AG04449 (cell line): ENCODE measurements at places on chromosomes 12 and 14.
A peak's percentile ranks its signal among the peaks of the same experiment; 100 is the strongest.

DNA sequence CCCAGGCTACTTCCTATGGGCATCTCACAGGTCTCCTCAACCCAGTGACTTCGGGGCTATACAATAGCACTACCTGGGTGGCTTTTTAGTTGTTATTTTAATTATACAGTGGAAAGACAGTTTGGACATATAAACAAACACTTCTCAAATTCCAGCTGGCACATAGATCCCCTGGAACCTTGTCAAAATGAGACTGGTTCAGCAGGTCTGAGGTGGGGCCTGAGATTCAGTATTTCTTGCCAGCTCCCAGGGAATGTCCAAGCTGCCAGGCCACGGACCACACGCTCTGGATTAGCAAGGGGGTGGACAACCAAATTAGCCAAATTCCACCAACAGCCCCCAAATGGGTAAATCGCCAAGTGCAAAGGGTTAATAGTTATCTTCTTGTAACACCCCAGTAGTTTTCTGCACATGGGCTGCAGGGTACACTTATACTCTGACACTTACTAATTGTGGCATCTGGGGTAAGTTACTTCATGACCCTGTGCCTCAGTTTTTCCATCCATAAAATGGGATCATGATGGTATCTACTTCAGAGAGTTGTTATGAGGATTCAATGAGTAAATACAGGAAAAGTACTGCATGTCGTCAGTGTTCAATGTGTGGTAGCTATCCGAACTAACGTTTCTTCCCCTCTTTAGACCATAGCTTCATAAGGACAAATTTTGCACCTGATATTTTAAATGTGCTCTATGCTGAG is 789.4 kb upstream of the TBX3 start:
- DNase-seq: no peak

- no peak for DNase-seq
These were observed 28.5 kb downstream of the CFL2 start for GRCh38 chr14:34685819-34686428.

- DNase-seq: no peak
These were observed 3.1 kb upstream of the SSH1 start for GRCh38 chr12:108860443-108860842.

- no peak for DNase-seq
These were observed 5.5 kb downstream of the UBE3B start for GRCh38 chr12:109482894-109483293.

GRCh38 chr12:84911271-84912197 is 1.1 kb downstream of the SLC6A15 start:
- DNase-seq: no peak

- DNase-seq: peak; percentile 59
These were observed 127.5 kb downstream of the TMX1 start for GRCh38 chr14:51367600-51367931.

DNA sequence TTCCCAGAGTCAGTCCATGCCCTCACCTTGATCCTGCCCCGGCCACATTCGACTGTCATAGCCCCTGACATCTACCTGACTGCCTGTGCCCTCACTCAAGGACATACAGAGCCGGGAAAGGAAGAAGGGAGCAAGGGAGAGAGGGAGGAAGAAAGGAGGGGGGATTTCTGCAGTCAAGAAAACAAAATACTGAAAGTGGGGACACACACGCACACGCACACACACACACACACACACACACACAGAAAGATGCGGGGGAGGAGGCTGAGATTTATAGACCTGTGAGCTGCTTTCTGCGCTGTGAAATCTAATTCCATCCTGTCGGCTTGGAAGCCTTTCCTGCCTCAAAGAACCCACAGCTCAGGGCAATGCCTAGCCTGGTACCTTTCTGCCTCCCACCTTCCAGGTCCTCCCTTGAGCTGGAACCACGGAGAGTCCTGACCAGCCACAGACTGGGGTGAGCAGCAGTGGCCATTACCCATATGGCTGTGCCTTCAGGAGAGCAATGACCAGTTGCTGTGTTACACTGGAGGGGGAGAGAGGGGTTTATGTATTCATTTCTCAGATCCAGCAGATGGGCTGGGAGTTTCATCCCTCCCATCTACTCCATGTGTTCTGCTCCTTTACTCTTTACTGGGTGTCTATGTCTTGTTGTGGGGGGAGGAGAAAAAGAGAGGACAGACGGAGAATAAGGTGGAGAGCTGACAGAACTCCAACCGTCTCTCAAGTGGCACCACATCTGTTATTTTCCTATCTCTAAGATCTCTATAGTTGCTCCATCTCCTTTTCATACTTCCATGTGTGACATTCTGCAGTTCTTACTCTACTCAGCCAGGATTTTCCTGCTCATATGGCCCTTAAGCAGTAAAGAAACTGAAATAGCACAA is 12.9 kb downstream of the C14orf93 start:
- DNase-seq: no peak

GRCh38 chr14:32588448-32589320 is 259.6 kb downstream of the AKAP6 start:
- DNase-seq: no peak

DNA sequence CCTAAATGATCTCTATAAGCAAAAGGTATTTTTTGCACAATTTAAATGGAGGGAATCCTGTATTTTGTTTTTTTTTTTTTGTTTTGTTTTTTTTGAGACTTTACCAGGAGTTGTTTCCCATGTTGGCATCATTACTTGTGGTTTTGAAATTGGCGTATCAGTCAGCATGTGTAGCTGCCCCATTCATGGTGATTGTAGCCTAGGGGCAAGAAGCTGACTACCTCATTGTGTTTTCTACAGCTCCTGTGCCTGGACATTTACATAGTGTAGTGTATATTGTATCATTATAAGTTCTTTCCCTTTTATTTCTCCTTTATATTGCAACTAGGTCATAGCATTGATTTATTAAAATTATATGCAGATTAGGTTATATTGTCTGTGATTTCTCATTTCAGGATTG is 24.5 kb downstream of the SAMD4A start:
- no peak for DNase-seq

DNA sequence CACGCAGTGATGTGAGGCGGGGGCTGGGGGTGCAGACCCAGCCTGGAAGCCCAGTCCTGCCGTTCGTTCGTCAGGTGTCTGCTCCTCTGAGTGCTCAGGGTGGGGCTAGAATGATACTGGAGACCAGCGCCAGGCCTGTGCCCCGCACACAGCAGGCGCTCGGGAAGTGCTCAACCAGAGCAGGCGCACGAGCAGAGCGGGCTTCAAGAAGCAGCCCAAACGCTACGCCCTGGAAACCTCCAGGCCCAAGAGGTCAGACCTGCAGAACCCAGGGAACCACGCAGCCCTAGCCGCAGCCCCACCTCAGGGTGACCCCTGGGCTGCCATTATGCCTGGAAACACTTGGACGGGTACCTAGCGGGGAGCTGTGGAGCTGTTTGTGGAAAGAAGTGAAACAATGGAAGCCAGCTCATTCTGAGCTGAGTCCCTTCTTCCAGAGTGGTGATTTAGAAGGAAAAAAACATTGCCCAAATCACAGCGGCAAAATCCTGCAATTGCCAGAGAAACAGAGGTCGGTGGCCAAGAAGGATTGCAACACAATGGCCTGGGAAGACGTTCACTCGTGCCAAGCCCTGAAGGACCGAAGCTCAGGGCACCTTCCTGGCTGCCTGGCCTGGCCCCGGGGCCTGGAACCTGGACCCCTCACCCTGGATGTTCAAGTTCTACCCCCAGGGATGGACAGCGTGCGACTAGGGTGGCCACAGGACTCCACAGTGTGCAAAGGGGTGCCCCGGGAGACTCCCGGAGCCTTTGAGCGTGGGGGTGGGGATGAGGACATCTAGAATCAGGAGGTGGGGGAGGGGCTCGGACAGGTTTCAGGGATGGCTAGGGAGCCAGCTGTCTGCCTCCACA is 40.4 kb upstream of the DIO3 start:
- DNase-seq: no peak

DNA sequence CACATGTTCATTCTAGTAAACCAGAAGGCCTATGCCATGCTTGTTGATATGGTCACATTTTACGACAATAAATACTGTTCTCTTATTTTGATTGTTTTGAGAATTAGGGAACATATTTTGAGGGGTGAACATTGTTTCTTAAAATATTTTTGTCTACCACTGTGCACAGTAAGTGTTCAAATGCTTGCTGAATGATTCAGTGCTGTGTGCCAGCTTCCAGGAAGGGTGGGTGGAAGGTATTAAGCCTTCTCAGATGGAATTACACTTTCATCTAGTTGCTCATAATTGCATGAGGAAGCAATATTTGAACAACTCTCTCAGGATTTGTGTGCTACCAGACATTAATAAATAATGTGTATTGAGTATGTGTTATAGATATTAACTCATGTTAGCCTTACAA is 15.5 kb upstream of the TMX1 start:
- no peak for DNase-seq

- DNase-seq: no peak
These were observed 2.9 kb upstream of the SRGAP1 start for GRCh38 chr12:63841571-63841970.

- peak; percentile 12 for DNase-seq
These were observed 27.0 kb upstream of the ESRRB start for GRCh38 chr14:76348898-76349297.

GRCh38 chr14:56131865-56132833 is 13.9 kb downstream of the PELI2 start:
- no peak for DNase-seq

- no peak for DNase-seq
These were observed 467 bp upstream of the JAG2 start for GRCh38 chr14:105168979-105169507.

DNA sequence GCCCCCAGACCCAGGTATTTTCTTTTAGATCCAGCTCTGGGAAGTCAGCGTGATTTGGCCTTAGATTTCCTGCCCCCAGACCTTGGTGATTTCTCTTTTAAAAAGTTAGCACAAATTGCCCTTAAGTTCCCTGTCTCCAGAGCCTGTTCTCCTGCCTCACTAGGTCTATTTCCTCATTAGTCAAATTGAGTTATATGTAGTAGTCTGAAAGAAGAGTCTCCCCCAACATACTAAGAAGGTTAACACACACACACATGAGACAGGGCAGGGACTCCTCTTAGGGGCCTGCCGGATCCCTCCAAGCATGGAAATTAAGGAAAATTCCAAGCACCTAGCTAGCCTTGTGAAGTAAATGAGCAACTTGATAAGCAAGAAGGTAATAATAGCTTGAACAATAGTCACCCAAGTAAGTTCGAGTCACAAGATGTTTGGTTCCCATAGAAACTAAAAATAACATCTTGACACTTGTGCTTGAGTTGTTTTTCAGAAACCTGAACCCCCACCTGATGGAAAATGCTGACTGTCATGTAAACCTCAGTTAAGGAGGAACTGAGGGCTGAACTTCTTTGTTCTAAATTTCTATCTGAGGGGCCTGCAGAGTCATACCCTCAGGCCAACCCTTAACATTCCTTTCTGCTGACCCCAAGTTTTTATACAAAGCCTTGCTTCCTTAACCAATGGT is 51.6 kb downstream of the CAND1 start:
- DNase-seq: no peak

- no peak for DNase-seq
These were observed 5.6 kb upstream of the GCH1 start for GRCh38 chr14:54908190-54908589.

DNA sequence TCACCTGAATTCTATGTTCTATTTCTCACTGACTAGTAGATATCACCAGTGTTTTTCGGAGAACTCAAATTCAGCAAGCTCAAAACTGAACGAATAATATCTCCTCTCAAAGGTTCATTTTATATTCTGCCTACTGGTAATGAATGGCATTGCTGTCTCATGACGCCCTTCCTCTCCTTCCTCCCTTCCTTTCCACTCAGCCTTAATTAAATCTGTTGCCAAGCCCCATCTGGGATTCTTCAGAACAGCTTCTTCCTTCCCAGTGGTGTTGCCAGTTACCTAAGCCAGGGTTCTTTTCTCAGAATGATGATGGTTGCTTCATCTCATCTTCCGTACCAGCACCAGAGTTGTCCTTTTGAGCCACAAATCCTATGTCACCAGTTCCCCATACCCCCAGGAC is 143.2 kb downstream of the SYNE2 start:
- DNase-seq: no peak

GRCh38 chr12:49054524-49054923 is 6.1 kb downstream of the KMT2D start:
- no peak for DNase-seq

- no peak for DNase-seq
These were observed 1.2 kb upstream of the CEP170B start for GRCh38 chr14:104863923-104864266.

GRCh38 chr14:96272777-96273473 is 16.9 kb downstream of the BDKRB1 start:
- no peak for DNase-seq

GRCh38 chr14:65225299-65226159 is 123.2 kb upstream of the MAX start:
- no peak for DNase-seq

DNA sequence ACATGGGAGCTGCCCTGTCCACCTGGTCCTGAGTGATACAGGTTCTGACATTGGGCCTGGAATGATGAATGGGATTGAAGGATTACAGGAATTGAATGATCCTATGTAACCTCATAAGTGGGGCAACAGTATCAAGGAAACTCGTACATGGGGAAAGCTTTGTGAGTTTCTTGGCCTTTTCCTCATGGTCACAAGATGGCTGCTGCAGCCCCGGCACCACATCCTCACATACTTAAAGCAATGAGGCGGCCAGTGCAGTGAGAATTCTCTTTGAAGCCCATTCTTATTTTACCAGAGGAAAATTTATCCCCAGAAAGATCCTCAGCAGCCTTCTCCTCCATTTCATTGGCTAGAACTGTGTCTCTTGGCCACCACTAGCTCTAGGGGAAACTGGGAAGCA is 91.9 kb downstream of the AACS start:
- DNase-seq: no peak

DNA sequence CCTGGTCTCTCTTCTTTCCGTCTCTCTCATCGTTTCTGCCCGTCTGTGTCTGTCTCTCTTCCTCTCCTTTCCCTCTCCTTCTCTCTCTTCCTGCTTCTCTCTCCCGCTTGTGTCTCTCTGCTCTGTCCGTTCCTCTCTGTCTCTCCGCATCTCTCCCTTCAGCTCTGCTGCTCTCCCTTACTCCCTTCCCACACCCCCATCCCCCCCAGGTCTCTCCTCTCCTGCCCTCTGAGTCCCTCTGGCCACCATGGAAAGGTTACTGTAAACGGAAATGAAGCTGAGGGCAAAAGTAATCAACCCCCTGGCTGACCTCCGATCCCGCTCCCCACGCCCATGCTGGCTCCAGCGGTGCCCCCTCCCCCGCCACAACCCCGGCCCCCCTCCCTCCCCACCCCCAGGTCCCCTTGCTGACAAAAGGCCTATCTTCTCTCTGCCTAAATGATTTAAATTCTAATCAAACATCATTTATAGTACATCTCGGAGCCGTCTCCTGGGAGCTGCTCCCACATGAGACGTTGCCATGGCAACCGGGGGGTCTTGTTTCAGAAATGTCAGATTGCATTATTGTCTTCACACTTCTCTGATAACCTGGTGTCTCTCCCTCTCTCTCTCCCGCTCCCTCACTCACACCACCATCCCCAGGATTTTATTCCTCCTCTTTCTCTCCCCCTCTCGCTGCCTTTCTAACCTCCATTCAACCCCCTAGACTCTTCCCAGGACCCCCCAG is 203.8 kb downstream of the RBM19 start:
- DNase-seq: no peak

GRCh38 chr14:93688820-93689219 is 99.5 kb downstream of the PRIMA1 start:
- no peak for DNase-seq

- DNase-seq: no peak
These were observed 137.4 kb downstream of the ZNF664 start for GRCh38 chr12:124110372-124110883.

GRCh38 chr14:94934276-94934810 is 164.4 kb upstream of the GSC start:
- DNase-seq: no peak
